ENCODE measurements at places on chromosomes 12 and 14. TPM values are rescaled to one million over a fixed set of nuclear protein-coding genes. Genes with fewer than 3 reads are reported as not detected.

The METTL1 gene
- total RNA-seq, result 2.8 TPM

The TAS2R46 gene
- 6.7 TPM for total RNA-seq

The PMCH gene
- total RNA-seq, result not detected

The FLVCR2 gene
- 13.1 TPM for total RNA-seq

The ESYT1 gene
- 93.5 TPM for total RNA-seq

The SPTSSA gene
- total RNA-seq, result 10.5 TPM

The CLEC9A gene
- total RNA-seq, result not detected

The RACGAP1 gene
- total RNA-seq, result 38.3 TPM

DNA sequence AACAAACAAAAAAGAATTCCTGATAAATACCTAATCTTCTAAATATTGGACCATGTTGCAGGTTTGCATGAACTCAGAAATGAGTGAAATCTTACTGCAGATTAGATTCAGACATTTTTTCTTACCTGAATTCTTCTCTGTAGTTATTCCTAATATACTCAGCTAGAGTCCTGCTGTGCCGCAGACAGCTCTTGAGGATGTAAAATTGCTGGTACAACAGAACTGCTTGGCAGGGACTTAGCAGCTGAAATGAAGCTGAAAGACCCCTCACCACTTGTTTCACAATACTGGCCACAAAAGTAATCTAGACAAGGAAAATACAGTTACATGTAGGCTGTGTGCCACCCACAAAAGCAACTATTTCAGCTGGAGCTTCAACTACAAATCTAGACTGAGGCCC is 48.3 kb upstream of the KICS2 start:
- no peak for DNase-seq
- H3K4me3 ChIP-seq, result no peak overlapping the region
- H3K36me3 ChIP-seq, result no peaks in the 10 kb centered on the region
- H3K27ac ChIP-seq, result no peak overlapping the region
- H3K27me3 ChIP-seq, result no peaks in the 10 kb centered on the region

GRCh38 chr12:11497995-11498394 is 102.6 kb upstream of the PRB2 start:
- no peaks in the 10 kb centered on the region for H3K4me1 ChIP-seq
- H3K36me3 ChIP-seq, result no peaks in the 10 kb centered on the region
- no peak for DNase-seq
- H3K27ac ChIP-seq, result no peak overlapping the region
- H3K27me3 ChIP-seq, result no peaks in the 10 kb centered on the region

DNA sequence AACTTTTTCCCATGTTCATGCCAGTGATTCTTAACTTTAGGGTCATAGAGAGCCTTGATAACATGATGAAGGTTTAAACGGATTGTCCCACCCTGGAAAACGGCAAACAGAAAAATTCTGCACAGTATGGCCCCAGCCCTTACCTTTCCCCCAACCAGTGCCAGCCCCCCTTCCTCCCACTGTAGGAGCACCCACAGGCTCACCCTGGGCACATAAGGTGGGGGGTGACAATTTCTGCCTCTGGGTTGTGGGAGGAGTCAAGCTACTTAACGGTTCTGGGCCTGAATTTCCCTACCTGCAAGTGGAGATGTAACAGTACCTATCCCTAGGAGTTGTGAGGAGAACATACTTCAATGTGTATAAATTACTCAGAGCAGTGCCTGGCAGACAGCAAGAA is 18.0 kb downstream of the XRCC3 start:
- H3K27me3 ChIP-seq, result no peaks in the 10 kb centered on the region
- no peak overlapping the region for H3K27ac ChIP-seq
- peaks cover 27% of the 10 kb centered on the region for H3K4me1 ChIP-seq

GRCh38 chr12:81114226-81114625 is 36.3 kb downstream of the ACSS3 start:
- H3K4me3 ChIP-seq, result no peak overlapping the region
- H3K4me1 ChIP-seq, result no peaks in the 10 kb centered on the region
- H3K27ac ChIP-seq, result no peak overlapping the region
- no peaks in the 10 kb centered on the region for H3K27me3 ChIP-seq

- peaks cover 11% of the 10 kb centered on the region for H3K4me1 ChIP-seq
- no peaks in the 10 kb centered on the region for H3K27me3 ChIP-seq
- DNase-seq, result no peak
- H3K27ac ChIP-seq, result no peak overlapping the region
Observed at GRCh38 chr12:22545255-22545654, 913 bp upstream of the C2CD5 start.

- no peak for DNase-seq
- H3K4me1 ChIP-seq, result no peaks in the 10 kb centered on the region
- H3K27me3 ChIP-seq, result no peaks in the 10 kb centered on the region
- no peak overlapping the region for H3K27ac ChIP-seq
- H3K4me3 ChIP-seq, result no peak overlapping the region
Observed at GRCh38 chr14:65074449-65075150, 27.7 kb downstream of the MAX start.

- no peak overlapping the region for H3K27ac ChIP-seq
- no peaks in the 10 kb centered on the region for H3K27me3 ChIP-seq
- H3K4me1 ChIP-seq, result no peaks in the 10 kb centered on the region
- no peaks in the 10 kb centered on the region for H3K36me3 ChIP-seq
Observed at GRCh38 chr14:101187816-101188570, 284.5 kb upstream of the RTL1 start.

DNA sequence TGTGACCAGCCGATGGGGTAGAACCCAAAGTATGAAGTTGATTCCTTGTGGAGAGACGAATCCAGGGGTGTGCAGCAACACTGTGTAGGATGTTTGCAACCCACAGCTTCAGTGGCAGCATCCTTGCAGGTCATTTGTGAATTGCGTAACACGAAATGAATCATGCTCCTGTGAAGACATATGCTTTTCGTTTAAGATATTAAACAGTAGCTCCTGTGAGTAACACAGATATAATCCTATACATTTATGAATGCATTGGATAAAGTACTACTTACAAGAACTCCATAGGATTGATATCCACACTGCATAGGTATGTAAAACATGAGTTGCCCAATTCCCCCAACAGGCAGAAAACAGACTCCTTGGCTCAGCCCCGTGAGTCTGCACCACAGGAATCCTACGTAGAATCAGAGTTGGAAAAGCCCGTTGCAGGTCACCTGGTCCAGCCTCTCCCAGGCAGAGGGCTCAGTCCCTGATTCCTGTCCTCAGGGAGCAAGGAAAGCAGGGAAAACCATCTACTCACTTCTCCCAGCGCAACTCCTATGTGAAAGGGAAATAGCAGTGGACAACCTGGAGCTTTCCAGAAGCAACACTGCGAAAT is 75.8 kb downstream of the GPATCH2L start:
- H3K36me3 ChIP-seq, result no peaks in the 10 kb centered on the region
- H3K27ac ChIP-seq, result no peak overlapping the region
- no peak for DNase-seq
- H3K4me3 ChIP-seq, result no peak overlapping the region
- no peaks in the 10 kb centered on the region for H3K27me3 ChIP-seq

GRCh38 chr14:53391631-53392285 is 238.6 kb upstream of the DDHD1 start:
- no peaks in the 10 kb centered on the region for H3K27me3 ChIP-seq
- no peak overlapping the region for H3K4me3 ChIP-seq
- H3K4me1 ChIP-seq, result no peaks in the 10 kb centered on the region

DNA sequence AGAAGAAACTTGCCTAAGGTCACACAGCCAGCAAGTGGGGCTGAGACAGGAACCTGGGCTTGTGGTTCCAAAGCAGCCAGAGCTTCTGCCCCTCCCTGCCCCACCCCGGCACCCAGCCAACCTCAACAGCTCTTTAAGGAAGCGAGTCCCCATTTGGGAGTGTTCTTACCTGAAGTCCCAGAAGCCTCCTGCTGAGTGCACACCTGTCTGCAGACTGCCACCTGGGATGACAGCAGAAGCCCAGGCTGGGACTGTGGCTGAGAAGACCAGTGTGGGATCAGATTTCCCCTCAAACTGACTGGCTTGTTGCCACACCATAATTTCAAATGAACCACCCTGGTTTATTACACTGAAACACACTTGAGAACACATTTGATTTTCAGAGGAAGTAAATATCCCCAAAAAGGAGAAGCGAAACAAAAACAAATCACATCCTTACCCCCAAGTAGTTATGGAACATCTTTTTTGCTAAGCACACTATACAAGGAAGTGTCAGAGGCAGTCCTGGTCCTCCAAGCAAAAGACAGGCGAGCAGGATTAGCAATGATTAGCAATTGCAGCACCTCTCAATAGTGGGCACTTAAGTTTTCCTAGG is 6.3 kb upstream of the RIN3 start:
- H3K4me1 ChIP-seq, result no peaks in the 10 kb centered on the region
- no peaks in the 10 kb centered on the region for H3K27me3 ChIP-seq
- no peak for DNase-seq
- H3K27ac ChIP-seq, result no peak overlapping the region

GRCh38 chr12:55985341-55985740 is 11.5 kb downstream of the RAB5B start:
- no peaks in the 10 kb centered on the region for H3K27me3 ChIP-seq
- peaks cover 1% of the 10 kb centered on the region for H3K4me1 ChIP-seq
- peaks cover 26% of the 10 kb centered on the region for H3K36me3 ChIP-seq
- no peak overlapping the region for H3K4me3 ChIP-seq
- H3K27ac ChIP-seq, result no peak overlapping the region

DNA sequence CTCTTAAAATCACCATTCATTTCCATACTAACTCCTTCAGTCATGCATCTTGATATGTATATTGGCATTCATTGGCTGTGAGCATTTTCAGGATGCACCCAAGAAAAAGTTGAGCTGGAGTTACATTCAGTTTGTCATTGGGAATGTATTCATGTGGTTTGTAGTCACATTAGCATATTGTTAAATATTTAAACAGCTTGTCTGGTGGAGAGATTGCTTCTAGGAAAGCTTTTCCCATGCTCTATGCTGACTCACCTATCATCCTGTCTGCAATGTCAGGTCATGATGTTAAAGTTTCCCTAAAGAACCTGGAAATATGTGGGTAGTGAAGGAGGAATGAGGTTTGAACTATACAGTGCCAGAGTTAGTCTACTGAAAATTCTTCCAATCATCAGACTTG is 583.6 kb downstream of the GALC start:
- DNase-seq, result no peak
- no peaks in the 10 kb centered on the region for H3K27me3 ChIP-seq
- no peak overlapping the region for H3K4me3 ChIP-seq

DNA sequence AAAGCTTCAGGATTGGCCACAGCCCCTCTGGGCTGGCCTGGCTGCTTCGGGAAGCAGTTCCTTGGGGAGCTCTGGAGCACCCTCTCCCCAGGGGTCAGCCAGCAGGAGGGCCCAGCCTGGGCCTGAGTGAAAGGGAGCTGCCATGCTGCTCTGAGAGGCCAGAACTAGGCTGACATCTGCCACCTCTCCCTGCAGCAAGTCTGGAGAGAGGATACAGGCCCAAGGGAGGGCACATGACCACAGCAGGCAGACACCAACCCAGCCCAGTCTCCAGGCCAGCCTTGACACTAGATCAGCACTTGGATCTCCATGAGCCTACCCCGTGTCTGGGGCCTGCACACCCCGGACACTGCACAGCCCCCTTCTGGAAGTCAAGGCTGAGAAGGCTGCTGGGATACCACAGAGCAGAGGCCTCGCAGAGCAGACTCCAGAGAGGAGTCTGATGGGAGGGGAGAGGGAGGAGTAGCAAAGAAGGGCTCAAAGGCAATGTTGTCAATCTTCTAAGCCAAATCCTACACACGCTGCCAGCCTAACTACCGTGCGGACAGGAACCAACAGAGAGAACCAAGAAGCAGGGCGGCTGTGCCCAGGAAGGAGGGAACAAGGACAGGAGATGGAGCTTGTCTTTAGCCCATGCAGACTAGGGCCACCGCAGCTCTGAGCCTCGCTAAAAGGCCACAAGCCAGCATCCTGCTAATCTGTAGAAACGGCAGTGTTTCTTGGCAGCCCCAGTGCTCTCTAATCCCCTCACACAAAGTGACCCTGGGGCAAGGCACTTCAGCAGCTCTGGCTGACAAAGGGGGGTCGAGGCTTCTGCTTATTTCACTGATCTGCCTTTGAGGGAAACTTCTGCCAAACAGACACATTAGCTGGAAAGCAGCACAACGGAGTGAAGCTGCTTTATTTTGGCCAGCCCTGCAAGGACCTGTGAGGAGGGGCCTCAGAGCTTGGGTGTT is 12.9 kb downstream of the COL2A1 start:
- no peak overlapping the region for H3K4me3 ChIP-seq
- DNase-seq, result no peak
- H3K4me1 ChIP-seq, result peaks cover 6% of the 10 kb centered on the region
- no peak overlapping the region for H3K27ac ChIP-seq

GRCh38 chr12:50467439-50467838 is 37.3 kb upstream of the DIP2B start:
- H3K4me1 ChIP-seq, result no peaks in the 10 kb centered on the region
- no peaks in the 10 kb centered on the region for H3K27me3 ChIP-seq
- peaks cover 71% of the 10 kb centered on the region for H3K36me3 ChIP-seq
- no peak overlapping the region for H3K4me3 ChIP-seq
- no peak overlapping the region for H3K27ac ChIP-seq

- peaks cover 2% of the 10 kb centered on the region for H3K4me1 ChIP-seq
- no peak overlapping the region for H3K27ac ChIP-seq
- DNase-seq, result no peak
- no peaks in the 10 kb centered on the region for H3K27me3 ChIP-seq
Observed at GRCh38 chr12:130818272-130818634, 20.8 kb downstream of the STX2 start.

GRCh38 chr14:68814539-68815297 is 21.9 kb upstream of the ZFP36L1 start:
- no peak for DNase-seq
- peak overlapping the region; percentile 98 for H3K27ac ChIP-seq
- peak overlapping the region; percentile 35 for H3K4me3 ChIP-seq
- peaks cover 53% of the 10 kb centered on the region for H3K4me1 ChIP-seq

DNA sequence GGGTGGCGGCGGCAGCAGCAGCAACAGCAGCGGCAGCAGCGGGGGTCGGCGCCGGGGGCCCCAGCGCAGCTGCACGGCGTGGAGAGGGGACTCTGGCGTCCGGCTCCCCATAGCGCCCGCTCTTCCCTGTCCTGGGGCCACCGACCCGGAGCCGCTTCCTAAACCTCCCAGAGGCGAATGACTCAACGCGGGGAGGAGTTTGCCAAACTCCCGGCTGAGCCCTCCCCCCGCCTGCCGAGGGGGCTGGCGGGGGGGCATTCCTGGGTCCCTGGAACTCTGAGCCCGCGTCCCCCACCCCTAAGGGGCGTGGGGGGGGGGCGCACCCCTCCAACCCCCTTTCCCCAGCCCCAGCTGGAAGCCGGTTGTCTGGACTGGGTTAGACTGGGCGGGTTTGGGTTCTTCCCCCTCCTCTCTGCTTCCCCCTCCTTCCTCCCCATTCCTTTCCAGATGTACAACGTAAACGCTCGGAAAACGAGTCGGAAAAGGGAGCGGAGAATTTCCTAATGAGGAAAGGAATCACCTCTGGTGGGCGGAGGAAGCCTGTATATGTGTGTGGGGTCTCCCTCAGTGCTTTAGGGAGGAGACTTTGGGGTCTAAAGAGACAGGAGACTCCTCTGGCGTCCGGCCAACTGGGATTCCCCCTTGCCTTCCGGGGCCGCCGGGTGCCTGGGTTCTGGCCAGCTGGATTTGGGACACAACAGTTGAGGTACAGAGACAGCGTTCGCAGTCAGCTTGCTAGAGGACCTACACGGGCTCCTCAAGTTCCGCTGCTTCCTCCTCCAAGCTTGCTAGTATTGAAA is at the start of gene ITGA5:
ITGA5 (minus strand) TSS at position 179 of the 800 bp plus-strand sequence; CDS start at position 111, 68 bp downstream.
- no peaks in the 10 kb centered on the region for H3K27me3 ChIP-seq
- H3K4me3 ChIP-seq, result peak within 1 kb of the TSS; percentile 80
